ENCODE measurements at places on chromosomes 7 and 10.

DNA sequence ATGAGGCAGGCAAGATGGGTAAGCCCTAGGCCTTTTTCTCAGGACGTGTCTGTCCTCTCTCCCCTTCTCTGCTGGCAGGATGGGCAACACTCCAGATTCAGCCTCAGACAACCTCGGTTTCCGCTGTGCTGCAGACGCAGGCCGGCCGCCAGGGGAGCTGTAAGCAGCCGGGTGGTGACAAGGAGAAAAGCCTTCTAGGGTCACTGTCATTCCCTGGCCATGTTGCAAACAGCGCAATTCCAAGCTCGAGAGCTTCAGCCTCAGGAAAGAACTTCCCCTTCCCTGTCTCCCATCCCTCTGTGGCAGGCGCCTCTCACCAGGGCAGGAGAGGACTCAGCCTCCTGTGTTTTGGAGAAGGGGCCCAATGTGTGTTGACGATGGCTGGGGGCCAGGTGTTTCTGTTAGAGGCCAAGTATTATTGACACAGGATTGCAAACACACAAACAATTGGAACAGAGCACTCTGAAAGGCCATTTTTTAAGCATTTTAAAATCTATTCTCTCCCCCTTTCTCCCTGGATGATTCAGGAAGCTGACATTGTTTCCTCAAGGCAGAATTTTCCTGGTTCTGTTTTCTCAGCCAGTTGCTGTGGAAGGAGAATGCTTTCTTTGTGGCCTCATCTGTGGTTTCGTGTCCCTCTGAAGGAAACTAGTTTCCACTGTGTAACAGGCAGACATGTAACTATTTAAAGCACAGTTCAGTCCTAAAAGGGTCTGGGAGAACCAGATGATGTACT lies 13.1 kb downstream of the PHKG1 start:
- no peak for ATAC-seq

DNA sequence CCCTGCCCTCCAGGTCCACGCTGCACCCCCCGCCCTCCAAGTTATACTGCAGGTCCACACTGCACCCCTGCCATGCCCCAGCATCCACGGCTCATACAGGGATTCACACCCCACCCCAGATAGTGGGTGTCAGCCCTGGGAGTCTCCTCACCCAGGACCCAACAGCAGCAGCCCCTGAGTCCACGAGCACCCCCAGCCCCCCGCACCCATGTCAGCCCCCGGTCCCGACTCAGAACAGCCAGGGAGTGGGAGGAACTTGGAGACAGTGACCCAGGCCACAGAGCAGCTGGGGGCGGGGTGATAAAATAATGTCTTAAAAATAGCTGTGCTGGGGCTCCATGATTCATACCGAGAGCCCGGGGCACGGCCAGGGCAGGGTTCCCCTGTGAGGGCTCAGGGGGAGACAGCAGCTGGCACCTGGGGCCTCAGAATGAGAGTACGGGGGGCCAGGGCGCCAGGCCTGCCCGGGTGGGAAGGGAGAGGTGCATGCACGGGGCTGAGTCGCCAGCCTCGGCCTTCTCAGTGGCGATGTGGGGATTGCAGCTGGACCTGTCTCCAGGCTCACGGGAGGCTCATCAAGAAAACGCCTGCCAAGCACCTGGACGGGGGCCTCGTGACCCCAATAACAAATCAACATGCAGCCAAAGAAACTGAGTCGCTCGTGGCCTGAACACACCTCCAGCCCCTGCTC lies 29.8 kb downstream of the ADAP1 start:
- peak; percentile 57 for ATAC-seq

DNA sequence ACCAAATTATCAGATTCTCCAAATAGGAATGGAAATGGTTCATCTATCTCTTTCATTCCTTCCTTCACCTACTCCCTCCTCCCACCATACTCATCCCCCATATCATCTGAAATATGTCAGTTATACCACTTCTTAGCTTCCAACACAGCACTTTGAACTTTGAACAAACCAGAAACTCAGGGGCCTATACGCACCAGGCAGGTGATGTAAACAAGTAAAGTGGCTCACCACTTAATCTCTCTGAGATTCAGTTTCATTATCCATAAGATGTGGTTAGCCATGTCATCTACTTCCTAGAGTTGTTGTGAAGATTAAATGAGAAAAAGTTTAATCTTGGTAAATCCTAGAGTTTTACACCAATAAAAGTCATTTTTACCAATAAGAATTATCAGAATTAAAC lies 65.9 kb upstream of the LRRN3 start:
- peak; percentile 58 for ATAC-seq

- ATAC-seq: no peak
These were observed 518.9 kb downstream of the KCNMA1 start for GRCh38 chr10:77118603-77119282.
